Stimulated activated CD8-positive, alpha-beta memory T cell treated with anti-CD3 and anti-CD28 coated beads, Interleukin-15, amount 100 ng/mL, for 48 hours (primary cell): ENCODE measurements at places on chromosomes 2 and 18.

DNA sequence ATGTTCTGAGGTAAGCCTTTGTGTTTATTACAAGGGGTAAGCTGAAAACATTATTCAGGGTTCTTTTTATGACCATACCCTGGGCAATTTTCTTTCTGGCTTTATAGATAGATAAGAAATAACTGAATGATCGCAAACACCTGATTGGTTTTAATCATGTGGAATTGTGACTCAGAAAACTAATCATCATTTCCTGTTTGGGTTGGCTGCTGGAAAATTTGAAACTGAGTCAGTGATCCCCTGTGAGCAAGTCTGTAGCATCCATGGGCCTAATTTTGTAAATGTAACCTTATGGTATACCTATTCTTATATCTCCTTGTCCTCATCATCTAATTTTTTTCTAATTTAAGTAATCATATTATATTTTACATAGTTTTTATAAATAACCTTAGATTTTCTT, 34.3 kb downstream of the CCDC68 start:
- no peak for DNase-seq

DNA sequence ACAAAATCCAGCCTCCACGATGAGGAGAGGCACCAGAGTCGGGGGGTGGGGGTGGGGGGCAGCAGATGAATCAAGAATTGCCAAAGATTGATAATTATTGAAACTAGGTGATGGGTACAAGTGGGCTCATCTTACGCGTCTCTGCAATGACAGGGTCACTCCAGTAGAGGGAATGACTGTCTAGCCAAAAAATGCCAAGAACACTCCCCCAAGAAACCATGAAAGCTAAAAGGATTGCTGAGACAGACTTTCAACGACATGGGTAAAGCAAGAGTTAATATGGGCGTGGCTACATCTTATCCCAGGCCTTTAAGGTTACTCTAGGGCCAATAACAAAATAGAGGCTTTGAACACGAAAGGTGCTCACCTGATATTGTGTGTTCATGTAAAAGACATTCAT, 86.5 kb downstream of the STK39 start:
- no peak for DNase-seq

DNA sequence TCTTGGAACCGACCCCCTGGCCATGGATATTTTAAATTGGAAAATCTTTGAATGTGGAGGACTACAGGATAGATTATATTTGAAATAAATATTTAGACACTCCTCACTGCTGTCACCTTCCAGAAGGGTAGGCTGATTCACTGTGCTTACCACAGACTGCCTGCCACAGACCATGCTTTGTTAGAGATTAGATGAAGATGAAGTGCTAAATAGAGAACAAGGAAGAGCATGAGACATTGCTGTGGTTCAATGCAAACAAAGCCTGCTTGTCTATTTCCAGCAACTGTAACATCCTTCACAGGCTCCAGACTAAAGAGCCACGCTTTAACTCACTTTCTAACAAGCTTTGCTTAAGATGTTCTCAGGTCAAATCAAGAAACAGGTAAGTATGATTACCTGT, 81.0 kb upstream of the TMEM17 start:
- no peak for DNase-seq

- DNase-seq = no peak
These were observed 82.8 kb upstream of the HAAO start for GRCh38 chr2:42874949-42875801.

DNA sequence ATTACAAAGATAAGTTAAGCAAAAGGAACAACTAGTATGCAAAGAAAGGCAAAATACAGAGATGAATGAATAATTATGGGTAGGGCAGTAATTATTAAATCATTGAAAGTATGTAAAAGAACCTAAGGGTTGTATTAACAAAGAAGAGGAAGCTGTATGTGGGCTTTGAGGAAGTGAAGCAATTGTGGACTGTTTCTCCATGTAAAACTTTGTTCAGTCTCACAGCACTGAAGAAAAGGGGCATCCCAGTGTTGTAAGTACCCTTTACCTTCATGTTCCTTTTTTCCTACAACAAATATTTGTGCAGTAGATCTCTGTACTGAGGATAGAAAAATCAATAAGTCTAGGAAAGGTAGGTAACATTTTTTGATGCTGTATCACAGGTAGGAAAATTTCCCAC, 388.7 kb upstream of the NRP2 start:
- DNase-seq = no peak

DNA sequence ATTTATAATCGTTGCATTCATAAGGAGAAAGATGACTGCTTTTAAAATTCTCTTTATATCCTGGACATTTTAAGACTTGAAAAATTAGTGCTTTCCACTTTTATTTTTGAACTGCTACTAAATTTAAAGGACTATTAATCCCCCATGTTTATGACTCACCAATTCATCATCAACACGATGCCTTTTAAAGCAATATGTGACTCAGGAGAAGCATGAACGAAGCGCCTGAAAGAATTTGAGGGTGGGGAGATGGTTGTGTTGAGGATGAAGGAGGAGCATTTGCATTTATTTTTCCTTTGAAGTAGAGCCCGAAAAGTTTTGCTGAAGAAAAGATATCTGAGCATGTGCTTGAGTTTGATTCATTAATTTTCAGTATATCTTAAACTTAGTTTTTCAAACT, 192.2 kb upstream of the LRRTM1 start:
- no peak for DNase-seq

GRCh38 chr2:60364491-60364890, 189.0 kb downstream of the BCL11A start:
- no peak for DNase-seq

DNA sequence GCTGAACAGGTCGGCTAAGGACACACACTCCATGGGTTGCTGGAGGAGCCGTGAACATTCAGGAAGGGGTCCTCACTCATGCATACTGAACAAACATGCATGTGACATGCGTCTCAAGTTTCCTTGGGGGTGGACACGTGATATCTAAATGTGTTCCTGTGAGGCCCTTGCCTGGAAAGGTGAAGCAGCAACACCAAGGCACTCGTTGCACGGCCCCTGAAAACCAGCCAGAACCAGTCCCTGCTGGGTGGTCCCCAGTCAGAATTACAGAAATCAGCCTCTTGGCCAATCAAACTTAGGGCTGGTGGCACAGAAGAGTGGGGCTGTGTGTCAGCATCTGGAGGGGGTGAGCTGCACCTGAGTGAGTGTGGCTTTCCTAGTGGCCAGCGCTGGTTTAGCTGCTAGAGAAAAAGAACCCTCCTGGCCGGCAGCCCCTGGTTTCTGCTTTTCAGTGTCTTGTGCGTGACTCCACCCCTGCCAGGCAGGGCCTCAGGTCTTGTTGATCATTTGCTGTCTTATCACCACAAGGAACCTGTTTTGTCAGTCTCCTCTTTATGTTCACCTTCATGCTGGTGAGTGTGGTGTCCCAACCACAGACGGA, 3.2 kb upstream of the AQP12B start:
- no peak for DNase-seq

GRCh38 chr2:64814007-64814406, 160.3 kb upstream of the SERTAD2 start:
- DNase-seq = no peak

GRCh38 chr18:72086421-72086820, 457.7 kb downstream of the CBLN2 start:
- DNase-seq = no peak

- no peak for DNase-seq
These were observed 50.8 kb upstream of the UGP2 start for GRCh38 chr2:63790906-63791305.

GRCh38 chr18:75125382-75126331, 83.3 kb downstream of the PTGR3 start:
- no peak for DNase-seq

DNA sequence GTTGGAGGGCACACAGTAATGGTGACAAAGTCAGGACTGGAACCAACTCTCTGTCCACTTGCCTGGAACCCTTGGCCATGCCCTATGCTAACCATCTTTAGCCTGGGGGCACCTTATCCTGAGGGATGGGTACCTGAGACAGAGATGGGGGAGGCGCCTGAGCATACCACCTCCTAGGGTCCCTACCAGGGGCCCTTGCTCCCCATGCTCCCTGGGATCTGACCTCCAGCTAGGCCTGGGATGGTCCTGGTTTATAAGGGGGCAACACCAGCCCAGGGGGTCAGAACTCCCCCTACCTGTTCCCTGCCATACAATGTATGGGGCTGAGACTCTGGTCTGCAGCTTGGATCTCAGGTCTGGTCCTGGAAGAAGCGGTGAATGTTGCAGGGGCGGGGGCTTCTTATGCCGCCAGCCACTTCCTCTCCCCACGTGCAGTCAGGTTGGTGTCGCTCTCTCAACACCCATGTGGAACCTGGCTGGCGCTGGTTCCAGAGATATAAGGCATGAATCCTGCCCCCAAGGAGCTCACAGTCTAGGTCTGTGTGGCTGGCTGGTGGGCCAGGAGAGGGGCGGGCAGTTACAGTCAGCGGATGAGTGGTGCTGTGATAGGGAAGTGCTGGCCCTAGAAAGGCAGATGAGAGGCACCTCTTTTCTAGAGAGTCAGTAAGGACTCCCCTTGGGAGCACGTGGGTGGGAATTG, 3.8 kb upstream of the TOGARAM2 start:
- no peak for DNase-seq

DNA sequence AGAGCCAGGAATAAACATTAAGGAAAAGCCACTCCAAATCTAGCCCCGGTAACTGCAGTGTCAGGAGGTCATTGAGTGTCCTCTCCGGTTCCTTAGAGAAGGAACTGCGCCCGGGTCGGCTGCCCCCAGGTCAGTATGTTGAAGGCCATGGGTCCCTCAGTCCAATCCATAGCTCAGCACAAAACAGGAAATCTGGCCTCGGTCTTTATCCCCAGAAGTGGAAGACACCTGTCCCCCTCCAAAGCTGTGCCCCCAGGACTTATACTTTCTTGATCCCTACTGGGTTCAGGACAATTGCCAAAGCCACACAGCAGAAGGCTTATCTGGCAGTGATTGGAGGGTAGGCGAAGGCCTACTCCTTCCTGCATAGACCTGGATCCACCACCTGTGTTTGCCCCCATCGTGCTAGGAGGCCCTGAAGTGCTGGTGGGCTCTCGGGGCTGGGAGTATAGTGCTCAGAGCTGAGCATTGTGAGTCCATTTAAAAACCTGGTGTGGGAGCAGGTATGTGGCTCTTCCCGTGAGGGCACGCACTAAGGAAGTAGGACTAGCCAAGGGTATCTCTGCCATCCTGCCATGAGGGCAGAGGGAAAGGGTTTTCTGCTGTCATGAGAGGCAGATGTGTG, 178.6 kb downstream of the SEPTIN10 start:
- no peak for DNase-seq

DNA sequence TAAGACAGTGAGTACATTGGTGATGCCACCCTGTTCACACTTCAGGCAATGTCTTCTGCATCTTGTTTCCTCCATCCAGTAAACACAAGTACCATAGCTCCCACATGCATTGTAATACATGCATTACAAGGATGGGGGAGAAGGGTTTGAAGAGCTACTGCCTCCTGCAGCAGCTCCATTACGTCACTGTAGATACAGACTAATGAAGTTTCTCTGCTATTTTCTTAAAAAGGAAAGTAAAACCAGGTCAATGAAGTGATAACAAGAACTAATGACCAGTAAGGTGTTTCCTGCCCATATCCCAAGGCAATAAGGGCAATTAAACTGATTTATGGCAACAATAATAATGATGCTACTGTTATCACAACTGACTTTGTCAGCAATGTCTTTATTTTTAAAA, 18.2 kb upstream of the BBS5 start:
- DNase-seq = no peak

- DNase-seq = no peak
These were observed 57.2 kb upstream of the TACR1 start for GRCh38 chr2:75256485-75256884.

- no peak for DNase-seq
These were observed 57.7 kb upstream of the MAP4K3 start for GRCh38 chr2:39494784-39495251.

DNA sequence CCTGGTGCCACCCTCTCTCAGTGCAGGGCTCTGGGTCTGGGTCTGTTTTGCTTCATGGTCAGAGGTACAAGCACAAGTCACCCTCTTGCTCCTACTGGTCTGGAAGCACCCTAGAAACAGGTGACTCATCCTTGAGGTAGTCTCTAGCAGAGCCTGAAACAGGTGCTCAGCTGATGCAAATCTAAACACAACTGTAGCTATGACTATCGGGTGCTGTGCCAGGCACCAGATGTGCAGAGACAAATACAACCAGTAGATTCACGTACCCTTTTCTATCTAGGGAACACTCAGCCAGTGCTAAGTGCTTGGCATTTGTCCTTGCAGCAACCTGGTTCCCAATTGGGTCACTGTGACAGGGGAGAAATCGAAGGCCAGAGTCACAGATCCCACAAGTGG, 140.9 kb upstream of the MYCN start:
- no peak for DNase-seq

- DNase-seq = no peak
These were observed 40.1 kb downstream of the KCNF1 start for GRCh38 chr2:10951558-10952414.

DNA sequence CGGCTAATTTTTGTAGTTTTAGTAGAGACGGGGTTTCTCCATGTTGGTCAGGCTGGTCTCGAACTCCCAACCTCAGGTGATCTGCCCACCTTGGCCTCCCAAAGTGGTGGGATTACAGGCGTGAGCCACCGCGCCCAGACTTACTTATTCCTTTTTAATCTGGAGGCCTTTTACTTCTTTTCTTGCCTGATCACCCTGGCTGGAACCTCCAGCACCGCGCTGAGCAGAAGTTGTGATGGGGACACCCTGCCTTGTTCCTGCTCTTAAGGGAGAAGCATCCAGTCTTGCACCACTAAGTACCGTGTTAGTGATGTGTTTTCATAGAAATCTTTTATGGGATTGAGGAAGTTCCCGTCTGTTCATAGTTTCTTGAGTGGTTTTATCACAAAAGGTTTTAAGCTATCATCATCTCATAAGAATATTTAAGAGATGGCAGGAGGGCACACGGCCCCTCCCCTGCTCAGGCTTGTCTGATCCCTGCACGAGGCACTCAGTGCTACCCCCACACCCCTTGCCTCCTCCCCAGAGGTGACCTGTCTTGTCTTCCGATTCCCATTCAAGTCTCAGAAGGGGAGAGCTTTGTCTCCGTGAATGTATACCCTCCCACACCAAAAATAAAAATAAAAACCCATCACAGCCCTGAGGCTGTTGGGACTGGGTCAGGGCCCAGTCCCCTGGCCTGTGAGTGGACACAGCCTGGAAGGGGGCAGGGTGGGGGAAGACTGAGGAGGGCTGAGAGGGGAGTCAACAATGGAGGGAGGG, 65.3 kb upstream of the SMAD7 start:
- no peak for DNase-seq

DNA sequence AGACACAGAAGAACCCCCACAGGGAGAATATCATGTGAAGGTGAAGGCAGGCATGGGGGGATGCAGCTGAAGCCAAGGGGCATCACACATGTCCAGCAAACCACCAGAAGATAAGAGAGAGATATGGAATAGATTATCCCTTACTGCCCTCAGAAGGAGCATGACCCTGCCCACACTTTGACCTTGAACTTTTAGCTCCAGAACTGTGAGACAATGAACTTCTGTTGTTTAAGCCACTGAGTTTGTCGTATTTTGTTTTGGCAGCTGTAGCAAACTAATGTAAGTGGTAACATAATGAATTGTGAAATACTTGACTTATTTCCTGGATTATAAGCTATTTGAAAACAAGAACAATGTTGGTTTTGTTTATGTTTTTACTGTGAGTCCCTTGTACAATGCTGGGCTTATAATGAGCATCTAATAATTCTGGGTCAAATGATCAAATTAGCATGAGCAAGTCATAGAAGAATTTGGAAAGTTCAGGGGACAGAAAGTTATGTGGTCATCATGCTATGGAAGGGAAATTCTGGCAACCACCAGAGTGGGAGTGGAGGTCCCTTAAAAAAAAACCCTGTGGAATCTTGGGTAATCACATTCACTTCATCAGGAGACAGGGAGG, 541.0 kb upstream of the KLHL29 start:
- no peak for DNase-seq
